ENCODE measurements at places on chromosomes 1 and 21.

DNA sequence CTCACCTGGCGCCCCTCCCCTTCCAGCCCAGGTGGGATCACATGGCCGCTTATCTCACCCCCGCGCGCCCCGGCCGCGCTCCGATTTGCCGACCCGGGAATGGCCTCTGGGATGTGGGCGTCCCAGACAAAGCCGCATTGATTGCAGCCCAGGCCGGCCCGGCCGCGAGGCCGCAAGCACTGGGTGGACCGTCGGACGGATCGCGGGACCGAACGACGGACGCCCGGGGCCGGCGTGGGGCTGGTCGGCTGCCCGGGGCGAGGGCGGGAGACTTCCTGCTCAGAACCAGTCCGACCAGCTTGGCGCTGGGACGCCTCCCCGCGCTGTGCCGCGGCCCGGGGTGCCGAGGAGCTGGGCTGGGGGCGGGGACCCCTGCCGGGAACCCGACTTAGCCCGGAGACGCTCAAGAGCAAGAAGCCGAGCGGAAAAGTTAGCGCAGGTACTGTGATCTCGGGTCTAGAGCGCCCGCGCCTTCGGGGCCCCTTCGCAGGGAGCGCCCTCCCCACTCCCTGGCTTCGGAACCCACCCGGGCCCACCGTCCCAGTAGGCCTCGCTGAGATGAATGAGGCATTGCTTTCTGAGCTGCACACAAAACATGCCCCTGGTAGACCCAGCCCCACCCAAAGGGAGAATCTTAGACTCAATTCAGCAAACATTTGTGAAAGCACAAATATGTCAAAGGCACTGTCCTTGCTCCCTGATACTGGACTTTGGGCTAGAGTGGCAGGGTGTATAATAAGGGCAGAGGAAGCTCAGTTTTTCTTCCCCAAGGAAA is 415 bp upstream of the LAD1 start:
- no peak for DNase-seq

DNA sequence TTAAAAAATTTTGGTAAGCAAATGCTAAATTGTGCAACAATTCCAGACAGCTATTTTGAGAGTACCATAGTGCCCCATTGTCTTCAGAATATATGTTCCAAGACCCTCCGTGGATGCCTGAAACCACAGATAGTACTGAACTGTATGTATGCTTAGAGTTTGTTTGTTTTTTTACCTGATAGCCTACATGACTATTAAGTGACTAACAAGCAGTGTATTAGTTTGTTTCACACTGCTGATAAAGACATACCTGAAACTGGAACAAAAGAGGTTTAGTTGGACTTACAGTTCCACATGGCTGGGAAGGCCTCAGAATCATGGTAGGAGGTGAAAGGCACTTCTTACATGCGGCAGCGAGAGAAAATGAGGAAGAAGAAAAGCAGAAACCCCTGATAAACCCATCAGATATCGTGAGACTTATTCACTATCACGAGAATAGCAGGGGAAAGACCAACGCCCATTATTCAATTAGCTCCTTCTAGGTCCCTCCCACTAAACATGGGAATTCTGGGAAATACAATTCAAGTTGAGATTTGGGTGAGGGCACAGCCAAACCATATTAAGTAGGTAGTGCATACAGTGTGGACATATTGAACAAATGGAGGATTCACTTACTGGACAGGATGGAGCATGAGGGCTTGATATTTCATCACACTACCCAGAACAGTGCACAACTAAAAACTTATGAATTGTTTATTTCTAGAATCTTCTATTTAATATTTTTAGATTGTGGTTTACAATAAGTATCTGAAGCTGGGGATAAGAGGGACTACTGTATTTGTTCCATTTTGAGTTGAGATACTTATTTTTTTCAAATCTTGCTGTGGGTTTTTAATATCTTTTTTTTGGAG is 78.5 kb downstream of the LHX9 start:
- no peak for DNase-seq

DNA sequence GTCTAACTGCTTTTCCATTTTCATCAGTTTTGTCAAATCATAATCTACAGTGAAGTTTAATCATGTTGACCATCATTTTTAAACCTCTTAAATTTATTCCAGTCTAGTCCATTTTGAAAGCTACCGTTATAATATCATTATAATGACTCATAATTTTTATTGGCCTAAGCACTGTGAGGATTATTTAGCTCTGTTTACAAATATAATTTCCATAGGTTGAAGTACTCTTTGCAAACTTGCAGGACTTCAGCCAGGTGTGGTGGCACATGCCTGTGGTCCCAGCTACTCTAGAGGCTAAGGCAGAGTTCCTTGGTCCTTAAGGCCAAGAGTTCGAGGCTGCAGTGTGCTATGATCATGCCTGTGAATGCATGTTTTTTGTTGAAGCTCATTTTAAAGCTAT is 54.3 kb downstream of the MAP3K21 start:
- DNase-seq, result no peak

DNA sequence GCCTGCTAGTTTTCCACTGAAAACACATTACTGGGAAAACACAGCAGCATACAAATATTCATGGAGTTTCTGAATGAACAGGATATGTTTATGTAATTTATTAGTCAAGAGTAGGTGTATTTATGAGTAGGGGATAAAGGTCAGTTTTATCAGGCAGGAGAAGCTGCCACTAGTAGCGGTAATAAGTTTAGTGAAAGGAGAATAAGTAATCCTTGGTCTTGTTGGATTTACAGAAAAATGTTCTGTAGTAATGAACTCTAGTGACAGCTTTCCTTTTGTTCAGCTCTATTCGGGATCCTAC is 1.2 kb downstream of the MAST2 start:
- DNase-seq, result no peak

- no peak for DNase-seq
Measured at GRCh38 chr1:168466092-168466713, 77.6 kb downstream of the XCL2 start.

- DNase-seq, result no peak
Measured at GRCh38 chr1:163263818-163264655, 57.7 kb upstream of the NUF2 start.

DNA sequence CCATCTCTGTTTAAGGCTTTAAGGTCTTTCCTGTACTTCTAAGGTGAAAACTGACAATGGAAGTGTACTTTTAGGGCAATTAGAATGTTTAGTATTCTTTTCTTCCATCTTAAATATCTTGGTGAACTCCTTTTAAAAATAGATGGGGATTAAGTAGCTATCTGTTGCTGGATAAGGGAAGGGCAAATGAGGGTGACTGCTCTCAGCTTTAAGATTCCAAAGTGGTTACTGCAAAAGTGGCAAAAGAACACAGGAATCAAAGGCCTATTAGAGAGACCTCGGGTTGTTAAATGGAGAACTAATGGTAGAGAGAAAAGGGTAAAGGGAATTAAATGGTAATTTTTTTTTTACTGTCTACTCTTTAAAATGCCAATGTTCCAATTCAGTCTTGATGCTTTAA is 774.1 kb upstream of the B3GALT2 start:
- no peak for DNase-seq

DNA sequence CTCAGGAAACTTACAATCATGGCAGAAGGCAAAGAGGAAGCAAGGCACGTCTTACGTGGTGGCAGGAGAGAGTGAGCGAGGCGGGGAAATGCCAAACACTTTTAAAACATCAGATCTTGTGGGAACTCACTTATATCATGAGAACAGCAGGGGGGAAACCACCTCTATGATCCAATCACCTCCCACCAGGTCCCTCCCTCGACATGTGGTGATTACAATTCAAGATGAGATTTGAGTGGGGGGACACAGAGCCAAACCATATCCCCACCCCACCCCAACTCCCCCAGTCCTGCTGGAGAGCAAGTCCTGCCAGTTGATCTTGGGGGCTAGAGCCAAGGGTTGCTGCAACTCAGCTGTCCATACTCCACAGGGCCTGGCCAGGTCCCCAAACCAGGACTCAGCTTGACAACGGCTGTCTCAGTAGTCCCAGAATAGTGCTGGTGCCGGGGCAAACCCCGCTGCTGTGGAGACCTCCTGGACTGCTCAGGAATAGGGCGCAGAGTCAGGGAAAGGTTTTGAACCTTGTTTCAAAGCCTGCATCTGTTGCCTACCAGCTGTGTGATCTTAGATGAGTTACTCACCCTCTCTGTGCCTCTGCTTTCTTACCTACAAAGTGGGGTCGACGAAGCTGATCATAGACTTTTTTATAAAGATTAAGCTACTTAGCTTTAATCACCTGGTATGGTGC is 79.5 kb downstream of the STUM start:
- no peak for DNase-seq
